ENCODE measurements at places on chromosomes 2 and 18. TPM values are rescaled to one million over a fixed set of nuclear protein-coding genes. Genes with fewer than 3 reads are reported as not detected.

Gene PTMA
- 435 TPM for total RNA-seq

Gene DCDC2C
- total RNA-seq, result not detected

Gene IL37
- not detected for total RNA-seq

Gene CD8B2
- not detected for total RNA-seq

Gene AKAIN1
- not detected for total RNA-seq

Gene LRRTM4
- not detected for total RNA-seq

Gene FOSL2
- 78.5 TPM for total RNA-seq

Gene CAPG
- 29.4 TPM for total RNA-seq

Gene NAB1
- 27.5 TPM for total RNA-seq

Gene ADCYAP1
- total RNA-seq, result not detected

Gene NRBP1
- total RNA-seq, result 75.3 TPM

Gene SH2D6
- not detected for total RNA-seq

Gene CTAGE1
- not detected for total RNA-seq

Gene IL1RN
- not detected for total RNA-seq

Gene CFAP53
- total RNA-seq, result not detected

Gene IL1R2
- total RNA-seq, result 4.9 TPM

Gene UGT1A7
- not detected for total RNA-seq

Gene ASB18
- not detected for total RNA-seq

Gene UGT1A8
- total RNA-seq, result not detected

Gene CD207
- total RNA-seq, result not detected

Gene GALR1
- total RNA-seq, result not detected

Gene BOD1L2
- total RNA-seq, result not detected

Gene FNDC4
- 15.6 TPM for total RNA-seq

Gene FAM110C
- not detected for total RNA-seq

Gene CHRNG
- total RNA-seq, result not detected

Gene FBXO41
- total RNA-seq, result 1.8 TPM

Gene CCDC68
- 6.3 TPM for total RNA-seq

Gene CCDC85A
- total RNA-seq, result under 0.01 TPM

Gene PAIP2B
- 0.18 TPM for total RNA-seq

Gene CPO
- total RNA-seq, result not detected

Gene NEU4
- total RNA-seq, result not detected

Gene DSC3
- 12.2 TPM for total RNA-seq

Gene NFATC1
- total RNA-seq, result 11.7 TPM

Gene C2orf80
- total RNA-seq, result not detected

Gene MYO7B
- total RNA-seq, result 0.18 TPM

Gene PECR
- total RNA-seq, result 3.6 TPM

Gene WIPF1
- 7.0 TPM for total RNA-seq

Gene STAT4
- 7.8 TPM for total RNA-seq

Gene GALNT3
- total RNA-seq, result not detected

Gene UGT1A1
- not detected for total RNA-seq

Gene R3HDM1
- 10.0 TPM for total RNA-seq

Gene TTN
- under 0.01 TPM for total RNA-seq

Gene SATB2
- total RNA-seq, result 1.3 TPM

Gene REG3A
- not detected for total RNA-seq

Measured in cardiac atrium fibroblast (primary cell).